Gastroesophageal sphincter (tissue), 4 donors: ENCODE measurements at places on chromosomes 2 and 18. TPM values are rescaled to one million over a fixed set of nuclear protein-coding genes. Genes with fewer than 3 reads are reported as not detected.

EGR4 gene
- not detected for total RNA-seq

ABCA12 gene
- 0.16 TPM for total RNA-seq

LOXHD1 gene
- 0.27 TPM for total RNA-seq

TUBA4B gene
- total RNA-seq, result not detected

MAIP1 gene
- total RNA-seq, result 19.4 TPM

CRACDL gene
- total RNA-seq, result 0.94 TPM

TLX2 gene
- not detected for total RNA-seq

ZBTB14 gene
- 34.4 TPM for total RNA-seq

CYP27A1 gene
- total RNA-seq, result 20.9 TPM

DNA sequence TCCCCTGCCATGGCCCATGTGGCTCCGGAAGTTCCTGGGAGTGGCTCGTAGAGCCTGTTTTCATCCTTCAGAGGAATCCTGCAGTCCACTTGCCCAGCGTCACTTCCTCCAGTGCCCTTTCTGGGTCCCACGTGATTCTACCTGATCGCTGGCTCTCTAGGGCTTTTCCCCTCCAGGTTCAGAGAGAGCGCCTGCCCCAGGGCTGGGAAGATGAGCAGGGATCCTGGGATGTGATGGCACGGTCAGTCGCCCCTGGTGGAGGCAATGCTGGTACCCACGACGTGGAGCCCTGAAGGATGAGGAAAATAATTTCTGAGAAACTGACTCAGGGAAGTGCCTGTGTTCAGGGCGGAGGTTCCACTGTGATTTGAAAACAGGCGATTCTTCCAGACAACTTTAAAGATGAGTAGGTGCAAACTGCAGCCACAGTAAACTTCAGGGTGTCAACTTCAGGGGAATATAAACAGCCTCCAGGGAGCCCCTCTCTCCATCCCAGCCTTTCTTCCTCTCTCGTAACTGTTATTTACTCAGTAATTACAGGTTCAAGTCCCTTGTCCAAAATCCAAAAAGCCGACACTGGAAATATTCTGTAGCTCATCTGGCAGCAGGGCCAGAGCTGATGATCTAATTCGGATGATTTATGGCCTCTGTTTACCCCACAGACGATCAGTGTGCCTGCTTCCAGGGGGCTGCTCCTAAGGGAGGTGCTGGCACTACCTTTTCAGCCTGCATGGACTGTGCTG, 105.9 kb downstream of the AGAP1 start:
- H3K4me3 ChIP-seq, result no peak overlapping the region
- H3K27me3 ChIP-seq, result no peaks in the 10 kb centered on the region
- ATAC-seq, result no peak

- no peaks in the 10 kb centered on the region for H3K27me3 ChIP-seq
- no peak overlapping the region for H3K27ac ChIP-seq
- peaks cover 14% of the 10 kb centered on the region for H3K36me3 ChIP-seq
- ATAC-seq, result no peak
- no peak overlapping the region for H3K4me3 ChIP-seq
- peaks cover 53% of the 10 kb centered on the region for H3K4me1 ChIP-seq
Measured at GRCh38 chr2:105889046-105889445, 144.3 kb downstream of the NCK2 start.

- no peaks in the 10 kb centered on the region for H3K27me3 ChIP-seq
- peak overlapping the region; percentile 12 for H3K4me3 ChIP-seq
- peaks cover 4% of the 10 kb centered on the region for H3K36me3 ChIP-seq
- no peaks in the 10 kb centered on the region for H3K4me1 ChIP-seq
- H3K27ac ChIP-seq, result no peak overlapping the region
- peak; percentile 41 for ATAC-seq
Measured at GRCh38 chr2:241882091-241882625, 12.6 kb downstream of the RTP5 start.

- no peaks in the 10 kb centered on the region for H3K27me3 ChIP-seq
- no peak overlapping the region for H3K27ac ChIP-seq
- no peak overlapping the region for H3K4me3 ChIP-seq
- no peaks in the 10 kb centered on the region for H3K4me1 ChIP-seq
- H3K36me3 ChIP-seq, result no peaks in the 10 kb centered on the region
Measured at GRCh38 chr2:207658156-207658555, 33.0 kb upstream of the METTL21A start.

DNA sequence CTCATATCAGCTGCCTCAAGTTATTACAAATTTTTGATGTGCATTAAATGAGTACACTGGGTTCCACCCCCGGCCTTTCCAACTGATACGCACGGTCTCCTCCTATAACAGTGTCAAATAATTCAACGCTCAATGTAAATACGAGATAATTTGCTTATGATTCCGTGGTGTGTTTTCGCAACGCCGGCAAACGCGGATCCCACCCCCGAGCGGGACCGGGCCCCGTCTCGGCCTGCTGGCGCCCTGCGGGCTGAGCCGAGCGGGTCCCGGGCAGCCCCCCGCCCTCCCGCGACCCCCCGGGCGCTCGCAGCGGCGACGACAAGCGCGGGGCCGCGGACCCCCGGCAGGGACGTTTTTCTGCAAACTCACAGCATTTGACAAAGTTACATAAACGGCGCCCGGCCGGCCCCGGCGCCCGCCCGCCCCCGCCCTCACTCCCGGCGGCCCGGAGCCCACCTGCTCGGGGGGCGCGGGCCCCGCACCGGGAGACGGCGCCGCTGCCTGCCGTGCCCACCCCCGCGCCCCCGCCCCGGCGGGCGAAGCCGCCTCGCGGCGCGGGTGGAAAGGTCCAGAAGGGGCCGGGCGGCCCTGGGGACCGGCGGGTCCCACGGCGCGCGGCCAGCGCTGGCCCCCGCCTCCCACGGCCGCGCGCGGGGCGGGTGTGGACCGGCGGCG, 762 bp downstream of the HDAC4 start:
- peak overlapping the region; percentile 77 for H3K4me3 ChIP-seq
- peak overlapping the region; percentile 47 for H3K27ac ChIP-seq
- H3K36me3 ChIP-seq, result no peaks in the 10 kb centered on the region
- H3K4me1 ChIP-seq, result peaks cover 7% of the 10 kb centered on the region
- ATAC-seq, result no peak
- H3K27me3 ChIP-seq, result no peaks in the 10 kb centered on the region

DNA sequence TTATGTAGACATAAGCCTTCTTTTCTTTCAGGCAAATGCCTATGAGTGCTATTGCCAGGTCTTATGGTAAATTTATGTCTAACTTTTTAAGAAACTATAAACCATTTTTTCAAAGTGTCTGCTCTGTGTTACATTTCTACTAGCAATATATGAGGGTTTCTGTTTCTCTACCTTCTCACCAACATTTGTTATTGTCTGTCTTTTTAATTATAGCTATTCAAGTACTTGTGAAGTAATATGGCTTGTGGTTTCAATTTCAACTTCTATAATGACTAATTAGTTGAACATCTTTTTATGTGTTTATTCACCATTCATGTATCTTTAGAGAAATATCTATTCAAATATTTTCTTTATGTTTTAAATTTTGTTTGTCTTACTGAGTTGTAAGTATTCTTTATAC, 213.1 kb upstream of the MC4R start:
- H3K27me3 ChIP-seq, result no peaks in the 10 kb centered on the region
- no peaks in the 10 kb centered on the region for H3K36me3 ChIP-seq
- ATAC-seq, result no peak
- no peak overlapping the region for H3K27ac ChIP-seq

- H3K36me3 ChIP-seq, result no peaks in the 10 kb centered on the region
- H3K27me3 ChIP-seq, result no peaks in the 10 kb centered on the region
- no peak overlapping the region for H3K4me3 ChIP-seq
- H3K27ac ChIP-seq, result no peak overlapping the region
- H3K4me1 ChIP-seq, result no peaks in the 10 kb centered on the region
Measured at GRCh38 chr2:176242276-176242675, 27.0 kb upstream of the MTX2 start.

GRCh38 chr2:86512034-86512433, 51.2 kb downstream of the CHMP3 start:
- no peaks in the 10 kb centered on the region for H3K4me1 ChIP-seq
- no peak for ATAC-seq
- H3K36me3 ChIP-seq, result no peaks in the 10 kb centered on the region
- no peak overlapping the region for H3K27ac ChIP-seq
- H3K4me3 ChIP-seq, result no peak overlapping the region

DNA sequence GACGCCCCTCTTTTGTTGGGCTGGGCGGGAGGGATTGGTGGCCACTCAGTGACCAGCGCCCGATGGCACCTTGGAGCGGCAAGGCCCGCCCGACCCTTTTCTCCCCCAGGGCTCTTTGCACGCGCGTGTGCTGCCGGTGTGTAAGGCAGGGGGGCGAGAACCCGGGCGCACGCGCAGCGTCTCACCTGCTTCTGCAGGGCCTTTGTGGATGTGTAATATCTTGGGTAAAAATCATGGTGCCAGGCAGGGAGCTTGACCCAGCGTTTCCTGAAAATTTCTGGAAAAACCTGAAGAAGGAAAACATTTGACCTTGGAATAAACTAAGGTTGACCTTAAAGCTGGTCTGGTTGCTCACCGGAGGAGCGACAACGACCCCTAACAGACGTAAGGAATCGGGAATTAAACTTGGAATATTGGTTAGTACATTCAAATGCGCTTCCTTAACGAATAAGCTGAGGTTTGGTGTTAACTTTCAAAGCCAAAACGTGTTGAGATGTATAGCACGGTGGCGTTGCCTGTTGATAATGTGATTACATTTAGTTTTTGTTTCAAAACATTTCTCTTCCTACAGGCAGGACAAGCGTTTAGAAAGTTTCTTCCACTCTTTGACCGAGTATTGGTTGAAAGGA, 438 bp downstream of the HSPE1 start:
- peak; percentile 3 for ATAC-seq
- H3K36me3 ChIP-seq, result peaks cover 45% of the 10 kb centered on the region
- no peaks in the 10 kb centered on the region for H3K27me3 ChIP-seq
- H3K4me3 ChIP-seq, result peak overlapping the region; percentile 81
- H3K27ac ChIP-seq, result peak overlapping the region; percentile 94

GRCh38 chr2:100957996-100958653, 44.0 kb upstream of the RPL31 start:
- H3K4me1 ChIP-seq, result peaks cover 10% of the 10 kb centered on the region
- no peaks in the 10 kb centered on the region for H3K27me3 ChIP-seq
- ATAC-seq, result peak; percentile 85
- no peak overlapping the region for H3K27ac ChIP-seq
- peaks cover 4% of the 10 kb centered on the region for H3K36me3 ChIP-seq

- ATAC-seq, result no peak
- H3K4me1 ChIP-seq, result peaks cover 34% of the 10 kb centered on the region
- H3K27me3 ChIP-seq, result no peaks in the 10 kb centered on the region
- H3K4me3 ChIP-seq, result no peak overlapping the region
Measured at GRCh38 chr2:105606081-105606480, 138.6 kb upstream of the NCK2 start.
